ENCODE measurements at places on chromosomes 12 and 14.

- DNase-seq: peak; percentile 65
Measured at GRCh38 chr12:94205822-94206221, 57.4 kb downstream of the PLXNC1 start.

DNA sequence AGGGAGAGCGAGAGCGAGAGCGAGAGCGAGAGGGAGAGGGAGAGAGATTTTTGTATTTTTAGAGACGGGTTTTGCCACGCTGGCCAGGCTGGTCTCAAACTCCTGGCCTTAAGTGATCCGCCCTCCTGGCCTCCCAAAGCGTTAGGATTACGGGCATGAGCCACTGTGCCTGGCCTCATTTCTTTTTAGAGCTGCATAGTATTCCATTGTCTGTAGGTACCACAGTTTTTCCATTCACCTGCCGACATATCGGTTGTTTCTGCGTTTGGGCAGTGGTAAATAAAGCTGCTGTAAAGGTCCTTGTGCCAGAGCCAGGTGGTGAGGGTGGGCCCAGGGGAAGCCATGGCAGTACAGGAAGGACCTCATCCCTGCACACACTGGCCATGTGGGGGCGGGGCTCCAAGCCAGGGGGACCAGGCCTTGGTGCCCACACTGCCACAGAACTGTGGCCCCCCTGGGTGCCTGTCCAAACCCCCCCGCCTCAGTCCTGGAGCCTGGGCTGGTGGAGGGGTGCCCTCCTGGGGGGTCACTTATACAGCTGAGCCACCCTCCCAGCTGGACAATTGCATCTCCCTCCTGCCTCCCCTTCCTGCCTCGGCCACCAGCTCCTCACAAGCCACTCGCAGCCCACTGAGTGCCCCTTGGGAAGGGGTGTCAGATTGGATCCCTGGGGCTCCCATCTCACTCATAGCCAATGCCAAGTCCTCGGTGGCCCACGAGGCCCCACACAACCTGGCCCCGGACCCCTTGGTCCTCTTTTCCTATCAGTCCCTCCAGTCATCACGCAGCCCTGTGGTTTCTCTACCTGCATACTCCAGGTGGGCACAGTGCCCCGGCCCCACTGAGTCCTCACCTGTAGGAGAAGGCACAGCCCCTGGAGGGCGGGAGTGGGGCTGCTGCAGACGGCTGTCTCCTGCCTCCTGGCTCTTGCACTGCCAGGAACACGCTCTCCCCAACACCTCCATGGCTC, 1.7 kb upstream of the PUS1 start:
- DNase-seq: no peak

DNA sequence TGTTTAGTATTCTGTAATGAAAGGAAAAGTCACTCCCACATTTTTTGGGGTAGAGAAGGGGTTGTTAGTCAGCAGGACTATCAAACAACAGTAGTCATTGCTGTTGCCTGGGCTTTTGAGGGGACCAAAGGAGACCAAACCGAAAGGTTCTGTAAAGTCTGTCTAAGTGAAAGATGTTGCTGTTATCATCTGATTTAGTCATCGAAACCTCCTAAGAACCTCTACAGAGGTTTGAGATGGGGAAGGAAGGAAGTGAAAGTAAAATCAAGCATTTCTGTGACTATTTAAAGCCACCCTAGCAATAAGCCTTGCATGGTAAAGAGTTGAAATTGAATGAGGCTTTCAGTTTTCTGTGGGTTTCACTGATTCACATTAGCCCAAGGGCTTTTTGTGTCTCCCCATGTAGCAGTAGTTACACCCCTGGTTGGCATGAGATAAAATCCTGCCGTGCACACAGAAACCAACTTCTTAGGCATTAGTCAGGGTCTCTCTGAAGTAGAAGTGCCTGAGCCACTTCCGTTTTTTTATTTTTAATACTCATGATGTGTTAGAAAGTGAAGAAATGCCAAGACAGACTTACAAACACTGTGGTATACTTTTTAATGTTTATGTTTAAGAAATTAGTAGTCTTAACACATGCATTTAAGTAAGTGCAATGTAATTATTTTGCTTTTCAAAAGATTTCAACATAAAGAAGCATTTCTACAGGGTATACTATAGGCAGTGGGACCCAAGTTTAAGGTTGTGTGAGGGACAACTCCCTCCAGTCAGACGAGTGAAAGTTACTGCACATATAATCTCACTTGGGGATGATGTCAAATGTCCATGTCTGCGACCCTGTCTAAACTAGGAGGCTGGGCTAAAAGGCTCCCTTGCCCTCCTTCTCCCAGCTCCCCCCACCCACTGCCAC, 50.4 kb downstream of the DYRK2 start:
- DNase-seq: peak; percentile 83

GRCh38 chr12:101793401-101793800, 37.4 kb downstream of the GNPTAB start:
- no peak for DNase-seq

DNA sequence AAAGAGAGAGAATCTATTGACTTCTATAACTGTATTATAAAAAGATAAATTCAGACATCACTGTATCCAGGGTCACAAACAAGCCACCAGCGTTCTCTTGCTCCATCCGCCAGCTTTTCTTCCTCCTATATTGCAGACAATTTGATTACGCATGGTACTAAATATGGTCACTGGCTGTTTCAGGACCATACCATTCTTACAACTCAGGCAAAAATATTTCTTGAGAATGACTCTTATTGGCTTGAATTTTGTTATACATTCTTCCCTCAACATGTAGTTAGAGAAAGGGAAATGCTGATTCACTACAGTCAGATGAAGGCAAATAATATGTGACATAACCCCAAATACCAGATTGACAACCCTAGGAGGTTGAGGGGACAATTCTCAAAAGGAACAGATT, 101.3 kb downstream of the SLC6A15 start:
- DNase-seq: no peak

DNA sequence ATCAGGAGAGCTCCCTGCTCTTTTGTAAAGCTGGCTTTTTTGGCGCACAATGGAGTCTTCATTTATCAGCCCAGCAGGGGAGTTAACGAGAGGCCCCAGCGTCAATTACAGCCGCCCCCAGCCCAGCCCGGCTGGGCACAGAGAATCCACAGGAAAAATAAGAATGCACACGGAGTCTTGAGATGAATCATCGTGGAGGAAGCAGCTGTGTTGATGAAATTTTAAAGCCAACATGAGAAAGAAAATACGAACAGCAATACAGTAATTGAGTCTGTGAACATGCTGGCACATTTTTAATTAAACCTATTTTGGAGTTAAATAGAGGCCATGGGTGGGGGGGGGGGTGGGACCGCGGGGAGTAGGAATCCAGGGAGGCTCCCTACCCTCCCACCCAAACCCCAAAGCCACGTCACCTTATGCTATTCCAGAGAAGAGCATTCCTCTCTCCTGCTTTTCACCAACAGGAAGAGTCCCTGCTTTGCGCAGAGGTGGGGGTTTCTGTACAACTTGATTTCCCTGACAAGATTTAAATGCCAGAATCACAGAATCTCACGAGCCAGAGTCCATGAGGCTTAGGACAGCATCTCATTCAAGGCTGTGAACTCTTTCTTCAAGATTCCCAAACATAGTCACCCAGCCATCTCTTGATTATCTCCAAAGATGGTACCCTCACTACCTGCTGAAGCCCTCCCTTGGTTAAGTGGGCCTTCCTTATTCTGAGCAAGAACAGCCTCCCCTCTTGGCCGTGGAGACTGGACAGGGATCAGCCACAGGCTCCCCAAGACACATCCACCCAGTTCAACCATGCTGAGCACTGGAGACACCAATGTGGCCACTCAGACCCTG, 50.3 kb downstream of the CCNK start:
- no peak for DNase-seq

DNA sequence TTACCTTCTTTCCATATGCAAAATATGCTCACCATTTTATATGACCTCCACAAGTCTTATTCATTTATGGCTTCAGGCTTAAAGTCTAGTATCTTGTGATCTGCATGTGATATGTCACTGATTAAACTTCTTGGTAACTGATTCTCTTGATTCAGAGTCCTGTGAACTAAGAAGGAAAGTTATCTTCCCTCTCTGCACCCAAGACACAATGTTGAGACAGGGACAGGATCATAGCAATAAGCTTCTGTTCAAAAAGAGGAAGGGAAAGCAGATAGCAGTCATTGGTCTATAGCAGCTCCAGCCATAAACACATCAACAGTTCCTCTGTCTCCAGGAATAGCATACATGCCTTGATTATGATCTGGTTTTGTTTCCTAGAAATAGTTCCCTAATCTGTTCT, 103.1 kb downstream of the UNC79 start:
- DNase-seq: no peak

DNA sequence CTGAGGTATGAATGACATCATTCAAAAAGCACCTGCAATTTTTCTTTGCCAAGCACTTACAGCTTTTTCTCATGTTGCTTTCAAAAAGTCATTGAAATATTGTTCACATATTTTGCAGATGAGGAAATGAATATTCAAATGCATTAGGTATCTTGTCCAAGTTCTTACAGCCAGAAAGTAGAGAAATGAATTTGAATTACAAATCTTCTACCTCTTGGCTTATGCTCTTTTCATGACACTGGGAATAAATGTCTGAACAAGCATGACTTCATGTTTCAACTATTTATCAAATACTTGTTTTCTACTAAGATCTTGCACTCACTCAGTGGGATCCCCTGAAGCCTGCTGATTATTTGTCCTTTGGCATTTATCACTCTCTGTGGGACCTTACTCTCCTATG, 267.2 kb upstream of the BTG1 start:
- no peak for DNase-seq

- DNase-seq: no peak
Measured at GRCh38 chr14:28656704-28657255, 109.8 kb upstream of the FOXG1 start.

DNA sequence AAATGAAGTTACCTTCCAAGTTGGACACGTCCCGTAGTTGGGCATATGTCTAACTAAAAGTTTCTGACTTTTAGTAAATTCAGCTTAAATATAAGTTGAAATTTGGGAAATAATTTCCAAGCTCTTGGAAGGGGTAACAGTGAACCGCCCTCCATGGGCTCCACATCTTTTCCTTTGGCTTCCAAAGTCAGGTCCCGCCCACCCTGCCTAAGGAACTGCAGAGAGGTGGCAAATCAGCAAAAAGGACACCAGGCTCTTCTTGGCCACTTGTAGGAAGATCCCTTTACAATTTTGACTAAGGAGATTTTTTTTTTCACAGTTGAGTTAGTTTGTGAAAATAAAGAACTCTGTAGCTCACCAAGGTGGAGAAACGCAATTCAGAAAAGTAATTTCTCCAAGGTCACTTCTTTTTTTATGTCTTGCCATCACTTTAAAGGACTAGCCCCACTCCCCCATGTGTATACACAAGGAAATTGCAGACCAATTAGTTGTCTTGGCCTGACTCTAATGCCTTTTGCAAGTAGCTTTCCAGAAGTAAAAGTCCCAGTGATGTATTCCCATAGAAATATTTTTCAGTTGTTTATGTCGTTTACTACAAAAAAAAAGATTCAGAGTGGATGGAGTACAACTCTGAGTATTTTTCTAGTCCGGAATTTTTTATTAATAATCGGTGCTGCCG, 181.2 kb downstream of the PELI2 start:
- no peak for DNase-seq

DNA sequence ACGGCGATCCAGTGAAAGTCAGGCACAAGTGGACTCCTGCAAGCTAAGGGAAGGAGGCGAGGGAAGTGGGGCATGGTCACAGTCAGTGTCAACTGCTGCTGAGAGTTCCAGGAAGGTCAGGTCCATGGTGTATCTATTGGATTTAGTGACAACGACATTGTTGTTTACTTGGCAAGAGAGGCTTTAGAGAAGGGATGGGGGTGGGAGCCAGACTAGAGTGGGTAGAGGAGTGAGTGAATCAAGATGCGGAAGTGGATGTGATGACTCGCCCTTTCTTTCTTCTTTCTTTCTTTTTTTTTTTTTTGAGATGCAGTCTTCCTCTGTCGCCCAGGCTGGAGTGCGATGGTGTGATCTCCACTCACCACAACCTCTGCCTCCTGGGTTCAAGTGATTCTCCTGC, 12.5 kb downstream of the P2RX7 start:
- DNase-seq: peak; percentile 76
